Stimulated activated CD8-positive, alpha-beta memory T cell treated with anti-CD3 and anti-CD28 coated beads, Interleukin-7, amount 100 ng/mL, for 1 hour (primary cell): ENCODE measurements at places on chromosomes 12 and 14.
A peak's percentile ranks its signal among the peaks of the same experiment; 100 is the strongest.

DNA sequence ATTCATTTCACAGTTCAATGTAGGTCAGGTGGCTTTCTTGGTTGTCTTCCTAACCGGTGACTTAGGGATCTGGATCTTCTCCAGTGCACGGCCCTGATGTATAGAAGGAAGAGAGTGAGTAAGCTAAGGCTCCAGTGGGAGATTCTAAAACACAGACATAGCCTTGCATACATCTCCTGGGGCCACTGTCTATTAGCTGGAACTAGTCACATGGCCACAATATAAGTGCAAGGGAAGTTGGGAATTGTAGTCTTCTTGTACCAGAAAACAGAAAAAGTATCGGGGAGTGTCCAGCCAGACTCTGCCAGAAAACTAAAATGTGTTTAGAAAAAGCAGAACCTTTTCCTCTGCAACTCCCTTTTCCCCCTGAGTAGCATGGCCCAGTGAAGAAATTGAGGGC is 531.6 kb downstream of the VRK1 start:
- no peak for DNase-seq

- no peak for DNase-seq
Observed at GRCh38 chr14:21109377-21110138, 8.7 kb downstream of the TMEM253 start.

DNA sequence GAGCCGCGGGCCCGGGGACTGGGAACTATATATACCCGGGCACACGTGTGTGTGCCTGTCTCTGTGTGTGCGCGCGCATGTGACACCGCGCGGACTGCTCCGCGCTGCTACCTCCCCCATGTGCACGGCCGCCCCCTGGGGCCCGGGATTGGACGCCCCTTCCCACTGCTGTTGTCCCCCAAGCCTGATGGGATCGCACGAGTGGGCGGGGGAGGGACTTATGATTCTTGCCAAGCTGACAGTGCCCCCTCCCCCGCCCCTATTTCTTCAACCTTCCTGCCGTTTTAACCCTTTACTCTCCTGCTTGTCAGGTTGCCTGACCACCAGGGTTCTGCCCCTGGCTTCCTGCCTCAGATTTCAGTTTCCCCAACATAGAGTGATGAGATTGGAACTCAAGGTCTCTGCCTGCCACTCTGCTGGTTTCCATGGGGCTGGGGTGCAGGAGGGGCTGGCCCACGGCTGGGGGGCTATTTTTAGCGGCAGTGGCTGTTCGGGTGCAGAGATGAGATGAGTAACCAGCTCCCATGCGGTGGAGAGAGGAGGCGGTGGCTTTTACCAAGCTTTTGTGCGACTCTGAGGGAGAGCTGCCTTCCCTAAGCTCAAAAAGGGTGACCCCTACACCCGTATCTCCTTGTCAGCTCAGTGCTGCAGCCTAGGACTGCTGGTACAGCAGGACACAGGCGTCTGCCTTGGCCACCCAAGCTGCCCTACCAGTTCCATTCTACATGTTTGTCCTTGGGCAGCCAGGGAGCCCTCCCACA is at the start of gene DDN:
Gene DDN (minus strand): TSS at position 5 of the 761 bp plus-strand sequence. CDS start 88 bp downstream, outside the sequence.
- no peak for DNase-seq

DNA sequence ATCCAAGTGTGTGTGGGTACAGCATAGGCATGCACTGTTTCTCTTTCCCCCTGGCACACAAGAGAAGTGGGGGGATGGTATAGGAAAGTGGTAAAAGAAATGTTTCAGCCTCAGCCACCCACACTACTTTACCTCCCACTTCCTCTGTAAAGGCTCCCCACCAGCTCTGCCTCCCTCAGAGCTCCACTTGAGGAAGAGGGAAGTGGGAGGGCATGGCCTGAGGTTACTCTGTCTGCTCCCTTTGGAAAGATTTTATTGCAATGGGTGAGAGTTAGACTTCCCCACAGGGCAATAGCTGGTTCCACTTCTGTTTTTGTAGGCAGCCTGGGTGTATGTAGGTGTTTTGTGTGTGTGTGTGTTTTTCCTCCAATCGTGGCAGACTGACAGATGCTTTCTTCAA is 145.3 kb downstream of the SSPN start:
- no peak for DNase-seq

DNA sequence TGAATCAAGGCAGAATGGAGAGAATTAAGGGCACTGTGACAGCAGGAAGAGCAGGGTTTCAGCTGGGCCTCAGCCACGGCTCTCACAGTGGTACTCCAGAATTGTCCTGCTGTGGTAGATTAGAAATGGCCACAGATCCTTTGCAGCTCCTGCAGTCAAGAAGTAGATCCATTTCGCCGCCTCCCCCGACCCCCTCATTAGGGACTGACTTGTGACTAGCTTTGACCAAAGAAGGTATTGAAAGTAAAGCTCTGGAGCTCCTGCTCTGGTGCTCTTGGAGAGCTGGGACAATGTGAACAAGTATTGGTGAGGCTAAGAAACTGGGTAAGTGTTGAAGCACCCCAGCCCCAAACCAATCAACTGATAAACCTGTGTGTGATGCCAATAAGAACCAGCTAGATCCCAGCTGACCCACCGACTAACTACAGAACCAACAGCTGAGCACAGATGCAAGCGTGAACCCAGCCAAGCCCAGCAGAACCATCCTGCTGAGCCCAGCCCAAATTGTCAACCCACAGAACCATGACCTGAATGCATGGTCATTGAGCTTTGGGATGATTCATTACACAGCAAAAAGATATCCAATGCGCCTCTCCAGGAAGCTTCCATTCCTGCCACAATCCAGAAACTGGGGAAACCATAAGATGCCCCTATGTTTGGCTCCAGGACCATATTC is 50.7 kb downstream of the JAG2 start:
- no peak for DNase-seq

DNA sequence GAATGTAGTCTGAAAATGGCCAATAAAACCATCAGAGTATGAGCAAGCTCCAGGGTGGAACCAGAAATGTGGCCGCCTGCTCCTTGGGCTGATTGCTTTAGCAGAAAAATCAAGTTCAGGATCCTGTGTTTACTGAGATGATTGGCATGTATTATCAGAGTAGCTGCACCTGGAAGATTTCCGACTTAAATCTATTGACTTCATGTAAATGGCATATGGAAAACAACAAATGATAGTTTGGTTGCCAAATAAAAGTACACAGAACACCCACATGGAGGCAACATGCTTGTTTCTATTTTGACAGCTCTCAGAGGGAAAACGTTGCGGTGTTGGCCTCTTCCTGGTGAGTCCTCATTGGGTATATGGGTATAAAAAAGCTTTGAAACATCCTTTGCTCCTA is 31.3 kb downstream of the SOCS2 start:
- no peak for DNase-seq

GRCh38 chr14:65750906-65751305 is 338.4 kb downstream of the FUT8 start:
- no peak for DNase-seq

DNA sequence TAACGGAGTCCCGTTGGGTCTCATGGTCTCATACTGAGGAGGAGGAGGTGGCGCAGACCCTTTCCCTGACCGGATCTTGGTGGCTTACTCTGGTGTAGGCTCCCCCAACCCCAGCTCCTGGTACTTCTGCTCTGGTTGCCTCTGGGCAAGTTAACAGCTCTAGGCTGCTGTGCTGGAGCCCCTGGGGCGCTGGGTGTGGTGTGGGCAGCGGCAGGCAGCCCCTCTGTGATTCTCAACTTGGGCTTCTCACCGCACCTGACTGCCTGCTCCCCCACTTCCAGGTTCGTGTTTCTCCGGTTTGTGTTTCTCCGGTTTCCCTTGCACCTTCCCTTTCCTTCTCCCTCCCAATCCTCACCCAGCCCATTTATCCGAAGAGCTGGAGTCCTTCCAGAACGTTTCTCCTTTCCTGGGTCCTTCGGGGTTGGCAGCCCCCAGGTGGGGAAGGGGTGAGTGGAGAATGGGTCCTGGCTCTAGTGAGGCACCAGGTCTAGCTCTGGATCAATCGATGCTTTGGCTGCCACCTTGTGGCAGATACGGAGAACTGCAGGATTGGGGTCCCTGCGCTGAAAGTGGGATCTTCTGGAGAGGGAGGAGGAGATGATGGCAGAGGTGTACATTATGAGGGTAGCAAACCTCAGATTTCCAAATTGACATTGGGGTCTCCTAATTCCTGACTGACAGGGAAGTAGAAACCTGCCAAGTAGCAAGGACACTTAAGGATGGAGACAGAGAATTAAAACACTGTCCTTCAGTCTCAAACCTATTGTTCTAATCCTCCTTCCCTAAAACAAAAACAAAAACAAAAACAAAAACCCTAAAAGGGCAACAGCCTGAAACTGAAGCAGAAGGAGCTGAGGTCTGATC is 8.3 kb downstream of the CISTR start:
- DNase-seq: peak; percentile 44
